ENCODE measurements at places on chromosomes 11 and 22.
A peak's percentile ranks its signal among the peaks of the same experiment; 100 is the strongest.

- DNase-seq: no peak
Observed at GRCh38 chr11:64712430-64713015, 10.5 kb downstream of the NRXN2 start.

- DNase-seq: no peak
Observed at GRCh38 chr11:17585911-17586695, 39.0 kb downstream of the OTOG start.

DNA sequence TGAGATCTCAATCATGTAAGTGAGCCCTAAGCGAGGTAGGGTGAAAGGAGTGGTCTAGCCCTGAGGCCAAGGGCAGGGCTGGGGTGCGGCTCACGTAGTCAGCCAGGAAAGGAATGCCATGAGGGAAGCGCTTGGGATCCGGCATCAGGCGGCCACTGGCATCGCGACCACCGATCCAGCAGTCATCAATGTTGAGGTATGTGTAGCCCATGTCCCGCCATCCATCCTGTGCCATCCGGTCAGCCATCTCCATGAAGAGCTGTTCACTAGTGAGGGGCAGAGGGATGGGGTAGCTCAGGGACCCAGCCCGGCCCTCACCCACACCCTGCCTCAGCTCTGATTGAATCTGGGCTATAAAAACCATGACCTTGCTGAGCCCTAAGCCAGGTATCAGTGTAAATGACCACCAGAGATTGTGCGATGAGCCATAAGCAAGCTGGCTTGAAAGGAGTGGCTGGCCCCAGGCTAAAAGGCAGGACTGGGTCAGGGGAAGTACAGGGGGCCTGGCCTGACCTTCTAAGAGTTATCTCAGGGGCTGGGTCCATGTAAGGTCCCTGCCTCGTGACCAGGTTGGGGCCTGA is 2.9 kb downstream of the NAGA start:
- DNase-seq: no peak

- no peak for DNase-seq
Observed at GRCh38 chr11:8369592-8370205, 106.0 kb upstream of the LMO1 start.

DNA sequence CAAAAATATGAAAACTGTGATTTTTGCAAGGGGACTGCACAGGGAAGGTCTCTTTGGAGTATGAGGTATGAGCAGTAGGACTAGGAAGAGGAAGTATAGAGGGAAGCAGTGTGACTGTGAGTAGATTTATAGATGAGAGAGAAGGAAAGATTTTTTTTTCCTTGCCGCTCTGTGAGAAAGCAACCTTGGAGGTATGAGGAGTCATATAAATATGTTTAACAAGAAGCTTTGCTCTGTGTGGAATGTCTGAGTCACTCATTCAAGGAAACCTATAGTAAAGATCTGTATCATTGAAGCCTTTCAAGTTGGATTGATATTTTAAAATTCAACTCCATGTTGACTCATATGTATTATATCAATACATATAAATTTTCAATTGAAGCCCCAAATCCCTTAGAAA is 26.2 kb downstream of the DNHD1 start:
- peak; percentile 24 for DNase-seq

GRCh38 chr11:2800655-2801531 is 84.7 kb downstream of the CDKN1C start:
- DNase-seq: no peak

DNA sequence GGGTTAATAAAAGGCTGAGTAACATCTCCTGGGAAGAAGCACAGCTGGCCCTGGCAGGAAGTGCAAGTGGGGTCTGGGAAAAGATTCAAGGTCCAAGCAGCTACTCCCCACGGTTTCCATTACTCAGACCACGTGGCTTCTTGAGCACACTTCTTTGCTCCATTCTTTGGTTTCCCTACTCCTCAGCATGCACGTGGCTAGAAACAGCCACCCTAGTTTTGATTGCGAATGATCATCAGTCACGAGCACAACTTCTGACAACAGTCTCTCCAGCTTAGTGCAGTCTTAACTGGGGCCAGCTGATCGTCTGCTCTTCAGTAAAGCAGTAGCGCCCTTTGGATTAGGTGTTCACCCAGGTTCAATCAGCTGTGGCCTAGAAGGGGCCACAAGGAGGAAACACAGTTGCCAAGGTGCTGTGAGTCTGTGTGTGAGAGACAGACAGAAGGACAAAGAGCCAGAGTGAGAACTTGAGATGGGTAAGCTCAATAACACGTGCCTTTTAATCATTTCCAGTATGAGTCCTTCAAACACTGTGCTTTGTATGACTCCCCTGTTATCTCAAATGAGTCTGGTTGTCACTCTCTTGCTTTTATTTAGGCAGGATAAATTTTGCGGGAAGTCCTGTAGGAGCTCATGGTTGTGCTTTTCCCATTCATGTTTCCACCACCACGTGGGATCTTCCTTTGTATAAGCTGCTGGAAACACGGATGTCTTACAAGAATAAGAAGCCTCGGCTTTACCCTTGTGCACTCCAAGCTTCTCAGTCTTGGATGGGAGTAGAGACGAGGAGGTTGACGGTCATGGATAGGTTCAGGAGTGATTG is 901 bp upstream of the PARVA start:
- no peak for DNase-seq

- DNase-seq: no peak
Observed at GRCh38 chr11:59204746-59205145, 8.0 kb downstream of the MPEG1 start.

DNA sequence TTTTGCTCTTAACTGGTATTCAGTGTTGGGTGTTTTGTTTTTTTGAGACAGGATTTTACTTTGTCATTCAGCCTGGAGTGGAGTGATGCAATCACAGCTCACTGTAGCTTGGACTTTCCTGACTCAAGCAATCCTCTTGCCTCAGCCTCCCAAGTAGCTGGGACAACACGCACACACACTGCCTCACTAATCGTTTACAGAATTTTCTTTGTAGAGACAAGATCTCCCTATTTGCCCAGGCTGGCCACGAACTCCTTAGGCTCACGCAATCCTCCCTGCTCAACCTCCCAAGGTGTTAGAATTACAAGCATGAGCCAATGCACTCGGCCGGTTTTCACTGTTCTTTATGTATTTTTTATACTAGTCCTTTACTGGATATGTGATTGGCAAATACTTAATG is 51.0 kb upstream of the IGLL5 start:
- no peak for DNase-seq

GRCh38 chr11:102360681-102361080 is 13.7 kb downstream of the BIRC2 start:
- DNase-seq: no peak

Measured in HCT116 (cell line).